Caco-2 (cell line): ENCODE measurements at places on chromosomes 13 and 19. TPM values are rescaled to one million over a fixed set of nuclear protein-coding genes. Genes with fewer than 3 reads are reported as not detected.

GRCh38 chr13:83568019-83568418 lies 314.3 kb downstream of the SLITRK1 start:
- DNase-seq: no peak
- no peaks in the 10 kb centered on the region for H3K4me1 ChIP-seq
- no peak overlapping the region for H3K27ac ChIP-seq
- H3K4me3 ChIP-seq: no peak overlapping the region

The ZSCAN22 gene
- total RNA-seq: 4.0 and 4.3 TPM in 2 replicates

The PODNL1 gene
- 0.72 TPM in 1 of 2 replicates, not detected in the other for total RNA-seq

The POU4F1 gene
- total RNA-seq: 7.3 and 8.1 TPM in 2 replicates

The PLA2G4C gene
- total RNA-seq: 1.5 and 2.4 TPM in 2 replicates

DNA sequence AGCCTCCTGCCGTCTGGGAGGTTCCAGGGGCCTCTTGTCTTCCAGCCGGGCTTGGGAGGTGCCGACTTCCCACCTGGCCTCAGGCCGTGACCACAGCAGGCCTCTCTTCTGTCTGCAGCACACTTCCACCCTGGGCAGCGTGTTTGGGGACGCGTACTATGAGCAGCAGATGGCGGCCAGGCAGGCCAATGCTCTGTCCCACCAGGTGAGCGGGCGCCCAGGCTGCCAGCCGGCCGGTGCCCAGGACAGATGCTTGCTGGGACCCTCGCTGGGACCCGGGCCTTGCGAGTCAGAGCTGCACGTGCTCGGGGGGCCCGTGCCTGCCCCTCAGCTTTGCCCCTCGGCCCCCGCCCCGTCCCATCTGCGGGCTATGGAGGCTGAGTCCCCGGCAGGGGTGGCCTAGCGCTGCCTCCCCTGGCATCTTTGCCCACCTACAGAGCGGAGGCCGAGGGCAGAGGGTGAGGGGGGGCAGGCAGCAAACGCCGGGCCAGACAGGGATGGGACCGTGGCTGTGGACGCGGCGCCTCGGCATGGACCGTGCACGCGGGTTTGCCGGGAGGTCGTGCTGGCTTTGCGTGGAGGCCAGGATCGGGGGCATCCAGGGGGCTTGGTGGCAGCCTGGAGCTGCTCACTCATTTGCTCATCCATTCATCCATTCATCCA lies 16.2 kb downstream of the COMP start:
- no peaks in the 10 kb centered on the region for H3K4me1 ChIP-seq
- no peak overlapping the region for H3K4me3 ChIP-seq
- H3K36me3 ChIP-seq: no peaks in the 10 kb centered on the region
- no peak overlapping the region for H3K27ac ChIP-seq

The SMIM24 gene
- 1.2 and 1.7 TPM in 2 replicates for total RNA-seq

DNA sequence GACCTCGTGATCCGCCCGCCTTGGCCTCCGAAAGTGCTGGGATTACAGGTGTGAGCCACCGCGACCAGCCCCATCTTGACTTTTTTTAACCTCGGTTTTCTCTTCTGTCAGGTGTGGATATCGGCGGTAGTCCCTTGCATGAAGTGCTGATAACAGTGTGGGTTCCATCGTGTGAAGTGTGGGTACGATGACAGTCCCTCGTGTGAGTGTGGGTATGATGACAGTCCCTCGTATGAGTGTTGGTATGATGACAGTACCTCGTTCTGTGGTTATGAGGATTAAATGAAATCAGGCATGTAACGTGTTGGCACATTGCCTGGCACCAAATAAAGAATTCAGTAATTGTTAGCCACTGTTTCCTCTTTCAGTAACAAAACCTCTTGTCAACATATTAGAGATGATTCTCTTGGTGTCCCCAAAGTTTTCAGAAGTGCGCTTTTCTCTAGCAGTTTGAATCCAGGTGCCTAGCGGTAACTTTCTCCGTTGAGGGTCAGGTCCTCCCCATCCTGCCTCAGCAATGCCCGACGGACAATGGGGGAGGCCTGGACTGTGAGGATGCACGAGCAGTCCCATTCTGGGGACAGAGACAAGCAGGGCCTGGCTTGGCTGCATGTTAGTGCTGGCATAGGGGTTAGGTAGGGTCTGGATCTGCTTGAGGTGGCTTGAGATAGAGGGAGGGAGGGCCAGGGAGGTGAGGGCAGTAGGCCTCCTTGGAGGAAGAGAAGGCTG lies 15.3 kb downstream of the GATAD2A start:
- no peaks in the 10 kb centered on the region for H3K4me1 ChIP-seq
- no peaks in the 10 kb centered on the region for H3K36me3 ChIP-seq
- H3K4me3 ChIP-seq: no peak overlapping the region

DNA sequence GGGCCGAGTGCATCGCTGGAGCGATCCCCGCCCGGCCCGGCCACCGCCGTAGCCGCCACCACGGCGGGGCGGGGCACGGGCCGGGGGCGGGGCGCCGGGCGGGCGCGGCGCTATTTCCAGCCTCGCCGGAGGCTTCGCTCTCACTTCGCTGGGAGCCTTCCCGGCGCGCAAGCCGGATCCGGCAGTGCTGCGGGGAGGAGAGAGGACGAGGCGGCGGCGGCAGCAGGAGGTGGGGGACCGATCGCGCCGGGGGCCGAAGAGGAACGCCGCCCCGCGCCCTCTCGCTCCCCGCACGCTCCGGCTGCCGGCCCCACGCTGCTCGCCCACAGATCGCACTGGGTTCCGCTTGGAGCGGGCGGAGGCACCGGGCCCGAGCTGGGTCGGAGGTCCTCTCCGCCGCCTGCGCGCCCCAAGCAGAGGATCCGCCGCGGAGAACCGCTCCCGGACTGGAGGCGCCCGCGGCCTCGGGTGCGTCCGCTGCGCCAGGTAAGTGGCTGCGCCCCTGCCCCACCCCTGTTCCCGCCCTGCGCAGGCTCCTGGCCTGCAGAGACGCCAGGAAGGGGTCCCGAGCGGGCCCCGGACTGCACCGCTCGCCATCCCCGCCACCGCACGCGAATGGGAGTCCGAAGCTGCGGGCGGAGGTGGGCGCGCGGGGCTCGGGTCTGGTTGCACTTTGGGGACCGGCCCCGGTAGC lies at the start of gene CHST8:
CHST8 (plus strand) TSS at position 143 of the 694 bp plus-strand sequence. CDS start 67,309 bp downstream, outside the sequence.
- DNase-seq: peak; percentile 55
- 0 out of 2 replicates have a peak, but pooled peaks cover 5% of the 10 kb centered on the region for H3K4me1 ChIP-seq
- no peaks in the 10 kb centered on the region for H3K36me3 ChIP-seq
- H3K27me3 ChIP-seq: peaks cover 4% of the 10 kb centered on the region
